ENCODE measurements at places on chromosomes 1 and 21.
A peak's percentile ranks its signal among the peaks of the same experiment; 100 is the strongest.

DNA sequence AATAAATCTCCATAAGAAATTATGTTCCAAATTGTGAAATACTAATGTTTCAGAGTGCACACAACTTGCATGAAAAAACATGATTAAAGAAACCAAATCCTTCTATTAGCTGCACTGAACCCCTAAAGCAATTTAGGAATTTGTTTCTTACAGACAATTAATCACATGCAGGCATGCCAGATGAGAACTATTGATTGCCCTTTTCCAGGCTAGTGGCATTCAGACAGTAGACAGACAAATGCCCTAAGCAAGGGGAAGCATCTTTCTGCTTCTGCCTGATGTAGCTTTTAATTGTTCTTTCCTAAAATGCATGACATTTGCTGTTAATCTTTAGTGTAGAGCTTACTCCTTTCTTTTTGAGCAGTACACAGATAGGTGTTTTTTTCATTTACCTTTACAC is 229.5 kb downstream of the DPYD start:
- DNase-seq, result no peak

DNA sequence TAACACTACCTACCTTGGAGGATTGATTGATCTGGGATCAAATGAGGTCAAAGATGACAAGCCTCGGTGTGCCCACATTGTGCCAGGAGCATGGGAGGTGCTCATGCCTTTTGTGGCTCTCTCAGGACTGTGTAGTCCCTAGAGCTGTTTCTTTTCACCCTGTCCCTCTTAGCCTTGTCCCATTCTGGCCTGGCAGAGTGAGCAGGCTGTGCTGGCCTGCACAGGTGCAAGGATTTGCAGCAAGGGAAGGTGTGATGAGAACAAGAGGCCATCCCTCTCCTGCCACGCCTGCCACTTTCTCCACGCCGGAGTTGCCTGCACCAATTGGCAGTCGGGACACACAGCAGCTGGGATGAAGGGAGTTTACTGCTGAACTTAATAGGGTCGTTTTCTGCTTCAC is 410.6 kb upstream of the VAMP3 start:
- no peak for DNase-seq

DNA sequence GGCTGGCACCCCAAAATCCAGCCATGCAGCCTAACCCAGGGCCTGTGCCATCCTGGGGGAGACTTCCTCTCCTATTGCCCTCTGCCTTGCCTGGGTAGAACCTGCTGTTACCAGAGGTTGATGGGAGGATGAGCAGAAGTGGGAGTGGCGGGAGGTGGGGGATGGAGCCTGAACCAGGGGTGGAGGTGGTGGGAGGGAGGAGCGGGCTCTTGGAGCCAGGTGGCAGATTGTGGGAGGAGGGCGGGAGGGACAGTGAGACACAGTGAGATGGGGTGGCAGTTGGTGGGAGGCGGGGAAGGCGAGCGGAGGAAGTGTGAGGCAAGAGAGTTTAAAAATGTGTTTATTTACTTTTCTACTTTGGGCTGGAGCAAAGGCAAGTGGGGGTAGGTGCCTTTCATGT is 87.3 kb downstream of the KCNJ6 start:
- DNase-seq, result no peak

- peak; percentile 93 for DNase-seq
Observed at GRCh38 chr1:246608616-246609376, 42.5 kb downstream of the CNST start.

GRCh38 chr1:63753591-63753990 is 20.2 kb upstream of the ROR1 start:
- no peak for DNase-seq

DNA sequence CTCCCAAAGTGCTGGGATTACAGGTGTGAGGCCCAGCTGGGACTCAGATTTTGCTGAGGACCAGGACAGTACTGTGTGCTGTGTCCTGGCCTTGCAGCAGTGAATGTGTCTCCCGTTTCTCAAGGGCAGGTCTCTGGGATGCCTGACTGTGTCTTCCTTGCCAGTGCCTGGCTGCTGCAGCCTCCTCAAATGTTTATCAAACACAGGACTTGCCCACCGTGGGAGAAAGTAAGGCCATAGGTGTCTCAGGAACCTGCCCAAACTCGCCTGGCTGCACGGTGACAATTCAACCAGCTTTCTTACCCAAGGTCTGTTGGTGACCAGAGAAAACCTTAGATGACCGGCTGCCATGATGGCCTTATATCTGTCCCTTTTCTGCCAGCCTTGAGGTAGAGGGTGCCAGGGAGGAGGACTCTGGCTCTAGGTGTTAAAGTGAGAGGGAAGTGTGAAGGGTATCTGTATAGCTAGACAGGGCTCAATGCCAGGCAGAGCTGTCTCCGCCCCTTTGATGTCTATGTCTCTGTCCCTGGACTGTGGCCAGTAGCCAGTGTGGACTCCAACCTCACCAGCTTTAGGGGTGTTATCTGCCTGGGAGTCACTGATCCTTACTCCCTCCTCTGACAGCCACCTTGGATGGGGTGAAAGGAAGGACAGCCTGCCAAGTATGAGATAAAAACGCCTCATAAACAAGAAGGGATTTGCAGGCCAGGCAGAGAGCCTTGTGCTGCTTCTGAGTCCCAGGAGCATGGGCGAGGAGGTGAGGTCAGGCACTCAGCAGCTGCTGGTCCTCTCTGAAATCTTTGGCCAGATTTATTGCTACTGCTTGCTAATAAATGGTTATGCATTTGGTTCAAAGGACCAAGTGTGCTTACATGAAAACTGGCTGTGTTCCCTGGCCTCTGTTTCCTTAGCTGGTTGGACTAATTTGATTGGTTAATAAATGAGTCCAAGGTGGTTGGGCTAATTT is 22.3 kb downstream of the IL6R start:
- DNase-seq, result no peak

GRCh38 chr1:58804853-58805565 is 21.2 kb upstream of the JUN start:
- no peak for DNase-seq

DNA sequence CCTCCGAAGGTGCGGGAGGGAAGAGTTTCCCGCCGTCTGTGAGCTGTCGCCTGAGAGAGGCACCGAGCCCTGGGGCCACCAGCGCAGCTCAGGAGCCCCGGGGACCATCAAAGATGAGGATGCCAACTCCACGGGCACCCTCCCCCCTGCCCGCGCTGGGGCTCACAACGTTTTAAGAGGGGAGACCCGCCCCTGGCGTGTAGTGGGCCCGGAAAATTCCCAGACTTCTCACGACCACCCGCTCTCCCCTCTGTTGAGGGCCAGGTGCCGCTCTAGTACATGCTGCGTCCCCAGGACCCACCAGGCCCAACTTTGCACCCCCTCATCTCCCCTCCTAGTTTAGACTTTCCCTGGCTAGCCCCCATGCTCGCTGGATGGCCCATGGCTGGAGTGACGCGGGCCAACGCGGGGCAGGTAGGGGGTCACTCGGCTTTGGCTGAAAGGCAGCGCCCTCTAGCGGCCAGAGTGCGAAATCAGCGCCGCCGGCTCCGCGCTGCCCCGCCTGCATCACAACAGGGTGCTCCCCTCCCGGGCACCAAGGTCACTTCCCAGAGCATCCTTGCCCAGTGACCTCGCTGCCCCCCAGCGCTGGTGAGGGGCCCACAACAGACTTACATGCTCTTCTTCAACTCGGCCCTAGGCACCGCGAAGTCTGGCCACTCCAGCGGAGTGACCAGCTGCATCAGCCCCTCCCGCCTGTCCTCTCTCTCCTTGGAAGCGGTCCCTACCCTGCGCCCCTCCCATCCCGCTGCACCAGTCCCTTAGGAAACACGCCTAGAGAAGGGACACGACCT is 1.8 kb downstream of the CD160 start:
- peak; percentile 83 for DNase-seq

GRCh38 chr1:194184974-194185373 is 998.6 kb upstream of the B3GALT2 start:
- no peak for DNase-seq

Data from upper lobe of right lung (tissue), 1 donor.